ENCODE measurements at places on chromosomes 2 and 18. TPM values are rescaled to one million over a fixed set of nuclear protein-coding genes. Genes with fewer than 3 reads are reported as not detected.

TMEM247 gene
- not detected for total RNA-seq

ANKRD30B gene
- 0.73 TPM for total RNA-seq

ZEB2 gene
- 136 TPM for total RNA-seq

NEB gene
- total RNA-seq, result 0.33 TPM

LCT gene
- 0.03 TPM for total RNA-seq

UGT1A4 gene
- not detected for total RNA-seq

IL36G gene
- total RNA-seq, result not detected

MAPK4 gene
- under 0.01 TPM for total RNA-seq

ALK gene
- total RNA-seq, result 0.07 TPM

IL18RAP gene
- not detected for total RNA-seq

SETBP1 gene
- total RNA-seq, result 3.3 TPM

IL18R1 gene
- 8.3 TPM for total RNA-seq

CYP27A1 gene
- 6.8 TPM for total RNA-seq

FBXO15 gene
- 0.73 TPM for total RNA-seq

FSIP2 gene
- 0.13 TPM for total RNA-seq

LHCGR gene
- not detected for total RNA-seq

DSC2 gene
- 0.07 TPM for total RNA-seq

RAB6D gene
- total RNA-seq, result not detected

DPP4 gene
- 39.1 TPM for total RNA-seq

ARL5A gene
- total RNA-seq, result 56.0 TPM

MYOM1 gene
- 2.5 TPM for total RNA-seq

All from smooth muscle cell of the pulmonary artery (primary cell).